ENCODE measurements at places on chromosomes 16 and 17.

GRCh38 chr16:61926766-61927165 lies 109.5 kb downstream of the CDH8 start:
- no peak overlapping the region for H3K4me3 ChIP-seq
- no peak overlapping the region for H3K27ac ChIP-seq
- no peaks in the 10 kb centered on the region for H3K27me3 ChIP-seq
- no peaks in the 10 kb centered on the region for H3K4me1 ChIP-seq
- DNase-seq, result no peak

GRCh38 chr17:69166957-69167356 lies 25.3 kb upstream of the ABCA6 start:
- DNase-seq, result no peak
- no peaks in the 10 kb centered on the region for H3K4me1 ChIP-seq
- H3K27me3 ChIP-seq, result no peaks in the 10 kb centered on the region
- no peak overlapping the region for H3K27ac ChIP-seq

GRCh38 chr16:79312502-79312901 lies 288.0 kb downstream of the MAF start:
- H3K27me3 ChIP-seq, result no peaks in the 10 kb centered on the region
- H3K4me1 ChIP-seq, result peaks cover 10% of the 10 kb centered on the region
- no peak for DNase-seq
- H3K27ac ChIP-seq, result no peak overlapping the region
- no peaks in the 10 kb centered on the region for H3K36me3 ChIP-seq

- H3K27ac ChIP-seq, result no peak overlapping the region
- no peak for DNase-seq
- H3K4me1 ChIP-seq, result no peaks in the 10 kb centered on the region
- no peaks in the 10 kb centered on the region for H3K36me3 ChIP-seq
These were observed 106.7 kb upstream of the SDK2 start for GRCh38 chr17:73750975-73751374.

- no peak overlapping the region for H3K27ac ChIP-seq
- H3K4me1 ChIP-seq, result peaks cover 51% of the 10 kb centered on the region
- no peaks in the 10 kb centered on the region for H3K36me3 ChIP-seq
- no peak for DNase-seq
- no peak overlapping the region for H3K4me3 ChIP-seq
These were observed 1.8 kb upstream of the HOXB8 start for GRCh38 chr17:48616717-48617470.

DNA sequence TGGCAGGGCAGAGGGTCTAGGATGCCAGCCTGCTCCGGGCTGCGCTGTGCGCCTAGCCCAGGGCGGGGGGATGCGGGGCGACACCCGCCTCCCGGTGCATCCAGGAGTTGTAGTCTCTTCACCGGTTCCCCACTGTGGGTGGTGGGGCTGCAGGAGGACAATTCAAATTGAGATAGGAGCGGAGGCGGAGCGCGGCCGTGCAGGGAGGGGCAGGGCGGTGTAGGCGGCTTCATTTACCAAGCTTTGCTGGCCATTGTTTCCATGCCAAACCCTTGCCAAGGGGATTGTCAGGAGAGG lies 2047.4 kb downstream of the TP53TG3F start:
- H3K27me3 ChIP-seq, result no peaks in the 10 kb centered on the region
- no peak overlapping the region for H3K4me3 ChIP-seq
- H3K4me1 ChIP-seq, result no peaks in the 10 kb centered on the region

DNA sequence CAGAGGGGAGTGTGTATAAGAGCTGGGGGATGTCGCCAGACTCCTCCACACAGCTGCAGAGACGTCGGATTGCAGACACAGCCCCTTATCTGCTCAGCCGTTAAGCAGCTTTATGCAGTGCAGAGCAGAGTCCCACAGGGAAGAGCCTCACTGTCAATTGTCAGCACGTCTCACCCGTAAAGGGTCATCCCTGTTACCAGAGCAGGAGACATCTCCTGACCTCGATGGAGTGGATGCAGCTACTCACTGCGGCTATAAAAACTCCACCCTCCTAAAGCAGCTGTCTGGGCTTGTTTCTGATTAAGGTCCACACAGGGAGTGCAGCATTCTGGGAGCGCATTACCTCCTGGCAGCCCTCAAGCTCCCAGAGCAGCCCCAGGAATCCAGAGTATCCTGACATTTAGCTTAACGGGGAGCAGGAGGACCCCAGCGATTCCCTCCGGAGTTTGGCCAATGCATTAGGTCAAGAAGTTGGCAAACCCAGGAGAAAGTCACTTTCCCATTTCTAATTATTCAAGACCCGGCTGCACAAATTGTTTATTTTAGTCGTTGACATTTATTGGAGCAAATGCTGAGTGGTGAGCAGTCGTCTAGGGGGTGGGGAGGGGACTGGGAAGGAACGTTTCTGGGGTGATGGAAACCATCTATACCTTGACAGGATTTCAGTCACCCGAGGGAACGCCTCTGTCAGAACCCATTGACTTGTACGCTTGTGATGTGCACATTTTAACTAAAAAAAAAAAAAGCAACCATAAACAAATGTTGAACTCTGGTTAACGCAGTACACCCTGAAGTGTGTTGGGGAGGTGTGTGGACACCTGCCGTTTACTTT lies 100.0 kb upstream of the ZNF469 start:
- H3K4me3 ChIP-seq, result no peak overlapping the region
- no peak for DNase-seq
- no peaks in the 10 kb centered on the region for H3K4me1 ChIP-seq
- H3K27ac ChIP-seq, result no peak overlapping the region

- no peak overlapping the region for H3K4me3 ChIP-seq
- H3K27me3 ChIP-seq, result no peaks in the 10 kb centered on the region
- peaks cover 54% of the 10 kb centered on the region for H3K4me1 ChIP-seq
- DNase-seq, result no peak
- H3K27ac ChIP-seq, result peak overlapping the region; percentile 74
- H3K36me3 ChIP-seq, result no peaks in the 10 kb centered on the region
These were observed 13.2 kb downstream of the CD7 start for GRCh38 chr17:82303944-82304808.

GRCh38 chr16:23710504-23710903 lies 2.5 kb downstream of the ERN2 start:
- no peaks in the 10 kb centered on the region for H3K36me3 ChIP-seq
- H3K27me3 ChIP-seq, result no peaks in the 10 kb centered on the region
- no peak overlapping the region for H3K4me3 ChIP-seq
- H3K4me1 ChIP-seq, result no peaks in the 10 kb centered on the region

DNA sequence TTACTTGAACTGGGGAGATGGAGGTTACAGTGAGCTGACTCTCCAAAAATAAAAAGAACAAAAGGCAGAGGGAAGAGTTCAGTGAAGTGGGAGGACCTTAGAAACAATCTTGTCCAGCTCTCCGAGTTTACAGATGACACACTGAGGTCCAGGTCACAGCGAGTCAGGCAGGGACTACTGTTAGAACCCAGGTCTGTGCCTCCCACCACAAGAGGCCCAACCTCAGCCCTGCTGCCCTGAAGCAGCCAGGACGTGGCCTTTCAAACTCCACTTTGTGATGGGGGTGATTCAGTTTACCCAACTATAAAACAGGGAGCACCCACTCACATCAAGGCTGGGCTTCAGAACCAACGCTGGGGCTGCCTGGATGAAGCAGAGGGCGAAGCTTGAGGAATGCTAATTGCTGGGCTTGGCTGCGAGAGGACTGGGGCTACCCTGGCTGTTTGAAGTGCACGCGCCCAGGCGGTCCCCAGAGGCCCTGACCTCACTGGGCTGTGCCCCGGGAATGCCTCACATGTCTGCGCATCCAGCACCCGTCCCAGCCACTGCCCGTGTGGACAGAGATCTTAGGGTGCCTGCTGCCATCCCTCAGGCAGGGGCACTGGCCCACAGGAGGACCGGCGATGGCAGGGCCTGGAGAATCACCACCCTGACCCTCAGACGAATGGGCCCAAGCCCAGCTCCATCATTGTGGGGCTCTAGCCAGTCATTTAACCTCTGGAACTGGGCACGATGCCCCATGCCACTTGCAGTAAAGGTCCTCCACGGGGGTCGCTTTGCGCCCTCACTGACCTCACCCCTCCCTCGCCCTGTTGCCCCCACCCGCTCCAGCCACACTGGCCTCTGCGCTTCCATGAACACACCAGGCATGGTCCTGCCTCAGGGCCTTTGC lies 11.4 kb downstream of the SLC5A10 start:
- no peaks in the 10 kb centered on the region for H3K27me3 ChIP-seq
- no peak overlapping the region for H3K4me3 ChIP-seq
- H3K27ac ChIP-seq, result no peak overlapping the region
- no peaks in the 10 kb centered on the region for H3K36me3 ChIP-seq
- peaks cover 9% of the 10 kb centered on the region for H3K4me1 ChIP-seq

GRCh38 chr16:89572073-89572484 lies 3.5 kb upstream of the CPNE7 start:
- peaks cover 4% of the 10 kb centered on the region for H3K27me3 ChIP-seq
- H3K4me3 ChIP-seq, result no peak overlapping the region
- H3K4me1 ChIP-seq, result peaks cover 20% of the 10 kb centered on the region
- DNase-seq, result no peak
- H3K36me3 ChIP-seq, result no peaks in the 10 kb centered on the region

DNA sequence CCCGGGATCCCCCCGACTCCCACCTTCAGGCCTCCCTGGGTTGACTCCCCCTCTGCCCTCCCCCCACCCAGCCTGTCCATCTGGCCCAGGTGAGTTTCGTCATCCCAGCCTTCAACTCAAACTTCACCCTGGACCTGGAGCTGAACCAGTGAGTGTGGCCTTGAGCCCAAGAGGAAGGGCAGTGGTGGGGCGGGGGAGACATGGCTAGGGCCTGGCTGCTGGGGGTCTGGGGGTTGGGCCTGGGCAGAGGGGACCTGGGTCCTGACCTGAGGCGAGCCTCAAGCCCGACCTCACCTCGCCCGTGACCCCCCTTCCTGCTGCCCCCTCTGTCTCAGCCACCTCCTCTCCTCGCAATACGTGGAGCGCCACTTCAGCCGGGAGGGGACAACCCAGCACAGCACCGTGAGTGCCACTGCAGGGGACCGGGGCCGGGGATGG lies 10.9 kb downstream of the ADAM11 start:
- peaks cover 2% of the 10 kb centered on the region for H3K4me1 ChIP-seq
- no peak overlapping the region for H3K4me3 ChIP-seq
- no peaks in the 10 kb centered on the region for H3K36me3 ChIP-seq
- no peak for DNase-seq
- no peaks in the 10 kb centered on the region for H3K27me3 ChIP-seq

- DNase-seq, result no peak
- no peaks in the 10 kb centered on the region for H3K36me3 ChIP-seq
- no peak overlapping the region for H3K27ac ChIP-seq
- H3K27me3 ChIP-seq, result no peaks in the 10 kb centered on the region
- H3K4me3 ChIP-seq, result no peak overlapping the region
These were observed 54.9 kb downstream of the SREBF1 start for GRCh38 chr17:17781591-17782496.

DNA sequence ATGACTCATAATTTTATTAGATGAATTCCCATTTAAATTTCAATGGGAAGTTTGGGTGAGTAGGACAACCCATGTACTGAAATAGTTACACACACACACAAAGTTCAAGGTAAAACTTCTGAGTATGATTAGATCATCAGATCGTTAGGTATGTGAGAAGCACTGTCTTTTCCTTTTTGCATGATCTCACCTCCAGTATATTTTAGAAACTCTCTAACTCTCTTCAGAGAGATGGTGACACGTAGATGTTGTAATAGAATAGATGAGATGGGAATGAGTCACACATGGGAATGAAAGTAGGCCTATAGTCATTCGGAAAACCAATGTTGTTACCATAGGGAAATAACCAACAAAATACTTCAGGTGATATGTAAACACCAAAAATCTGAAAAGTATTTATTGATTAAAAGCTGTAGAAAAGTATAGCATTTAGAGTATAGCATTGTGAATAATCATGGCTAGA lies 22.2 kb downstream of the KRT23 start:
- DNase-seq, result no peak
- H3K4me3 ChIP-seq, result no peak overlapping the region
- H3K4me1 ChIP-seq, result no peaks in the 10 kb centered on the region
- no peak overlapping the region for H3K27ac ChIP-seq
- H3K36me3 ChIP-seq, result no peaks in the 10 kb centered on the region

DNA sequence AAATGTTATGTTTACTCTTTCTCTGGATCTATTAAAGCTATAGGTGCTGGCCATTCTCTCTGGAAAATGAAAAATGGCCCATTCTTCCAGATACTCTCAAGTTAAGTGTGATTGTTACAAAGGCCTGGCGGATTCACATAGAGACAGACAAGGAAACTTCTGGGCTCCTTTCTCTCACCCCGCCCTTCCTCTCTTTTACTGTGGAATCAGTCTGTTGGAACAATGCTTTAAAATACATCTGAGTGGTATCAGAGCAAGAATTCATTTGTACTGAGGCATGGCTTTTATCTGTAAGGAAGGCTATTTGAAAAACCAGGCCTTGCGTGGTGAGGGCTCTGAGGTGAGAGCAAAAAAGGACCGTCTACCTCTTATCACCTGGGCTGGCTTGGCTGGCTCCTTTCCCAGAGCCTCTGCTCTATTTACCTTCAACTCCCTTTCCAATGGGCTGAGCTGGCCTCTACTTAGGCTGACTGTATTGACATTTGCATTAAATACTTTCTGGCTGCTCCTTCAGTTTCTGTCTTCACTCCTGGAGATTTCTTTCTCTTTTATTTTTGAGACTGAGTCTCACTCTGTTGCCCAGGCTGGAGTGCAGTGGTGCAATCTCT lies 274.0 kb downstream of the PHKB start:
- H3K4me1 ChIP-seq, result no peaks in the 10 kb centered on the region
- no peak overlapping the region for H3K4me3 ChIP-seq
- no peak overlapping the region for H3K27ac ChIP-seq
- no peaks in the 10 kb centered on the region for H3K27me3 ChIP-seq
- no peaks in the 10 kb centered on the region for H3K36me3 ChIP-seq
- DNase-seq, result no peak

- H3K36me3 ChIP-seq, result no peaks in the 10 kb centered on the region
- no peak for DNase-seq
- no peak overlapping the region for H3K27ac ChIP-seq
- no peaks in the 10 kb centered on the region for H3K4me1 ChIP-seq
- H3K4me3 ChIP-seq, result no peak overlapping the region
- H3K27me3 ChIP-seq, result no peaks in the 10 kb centered on the region
These were observed 53.9 kb upstream of the NETO2 start for GRCh38 chr16:47197536-47198179.

DNA sequence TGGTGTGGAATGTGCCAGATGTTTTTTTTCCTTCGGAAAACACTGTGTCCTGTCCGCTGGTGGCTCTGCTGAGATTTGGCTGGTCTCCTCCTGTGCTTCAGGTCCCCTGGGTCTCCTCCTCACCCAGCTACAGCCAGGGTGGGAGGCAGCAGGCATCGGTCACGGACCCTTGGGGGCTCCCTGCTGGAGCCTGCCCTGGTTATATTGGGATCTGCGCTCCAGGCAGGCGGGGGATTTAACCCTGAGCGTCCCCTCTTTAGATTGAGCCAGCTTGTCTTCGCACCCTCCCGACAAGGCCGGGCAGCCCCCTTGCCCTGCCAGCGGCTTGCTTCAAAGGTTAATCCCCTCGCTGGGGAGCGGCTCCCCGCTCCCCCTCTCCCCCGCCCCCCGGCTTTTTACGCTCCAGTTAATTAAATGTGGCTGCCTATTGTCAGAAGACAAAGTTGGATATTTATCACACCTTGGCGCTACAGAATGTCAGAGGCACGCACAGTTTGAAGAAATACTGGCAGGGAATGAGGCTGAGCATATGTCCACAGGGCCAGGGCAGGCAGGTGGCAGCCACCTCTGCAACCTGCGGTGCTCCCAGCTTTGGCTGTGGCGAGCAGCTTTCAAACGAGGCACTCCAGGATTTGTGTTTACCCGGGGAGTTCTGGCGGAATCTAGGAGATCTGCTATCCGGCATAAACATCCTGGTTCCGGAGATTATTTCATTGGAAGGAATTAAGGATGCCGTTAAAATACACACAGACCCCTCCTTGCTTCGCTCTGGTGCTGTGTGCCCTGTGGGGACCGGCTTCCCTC lies 38.2 kb upstream of the GSE1 start:
- H3K27ac ChIP-seq, result no peak overlapping the region
- DNase-seq, result no peak
- peaks cover 11% of the 10 kb centered on the region for H3K4me1 ChIP-seq
- no peaks in the 10 kb centered on the region for H3K27me3 ChIP-seq

All from CD4-positive, CD25-positive, alpha-beta regulatory T cell (primary cell).